ENCODE measurements at places on chromosomes 1 and 21.
A peak's percentile ranks its signal among the peaks of the same experiment; 100 is the strongest.

DNA sequence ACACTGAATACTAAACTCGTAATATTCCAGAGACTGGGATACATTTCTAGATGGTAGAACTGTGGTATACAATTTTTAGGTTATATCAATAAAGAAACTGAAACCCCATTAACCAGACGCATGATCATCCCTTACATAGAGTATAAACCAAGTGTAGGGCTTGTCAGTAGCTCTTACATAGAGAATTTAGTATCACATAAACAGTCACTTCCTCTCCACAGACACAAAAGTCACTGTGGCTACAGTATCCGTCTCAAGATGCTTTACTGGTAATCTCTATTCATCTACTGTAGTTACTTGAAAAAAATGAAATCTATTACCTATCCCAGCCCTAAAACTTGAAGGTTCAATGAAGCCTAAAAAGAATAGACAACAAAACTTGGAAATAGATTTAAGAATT lies 252.3 kb upstream of the TMPRSS15 start:
- DNase-seq, result no peak

- DNase-seq, result no peak
These were observed 46.5 kb upstream of the GCLM start for GRCh38 chr1:93955765-93956164.

- DNase-seq, result no peak
These were observed 42.5 kb downstream of the ACTN2 start for GRCh38 chr1:236728752-236729151.

DNA sequence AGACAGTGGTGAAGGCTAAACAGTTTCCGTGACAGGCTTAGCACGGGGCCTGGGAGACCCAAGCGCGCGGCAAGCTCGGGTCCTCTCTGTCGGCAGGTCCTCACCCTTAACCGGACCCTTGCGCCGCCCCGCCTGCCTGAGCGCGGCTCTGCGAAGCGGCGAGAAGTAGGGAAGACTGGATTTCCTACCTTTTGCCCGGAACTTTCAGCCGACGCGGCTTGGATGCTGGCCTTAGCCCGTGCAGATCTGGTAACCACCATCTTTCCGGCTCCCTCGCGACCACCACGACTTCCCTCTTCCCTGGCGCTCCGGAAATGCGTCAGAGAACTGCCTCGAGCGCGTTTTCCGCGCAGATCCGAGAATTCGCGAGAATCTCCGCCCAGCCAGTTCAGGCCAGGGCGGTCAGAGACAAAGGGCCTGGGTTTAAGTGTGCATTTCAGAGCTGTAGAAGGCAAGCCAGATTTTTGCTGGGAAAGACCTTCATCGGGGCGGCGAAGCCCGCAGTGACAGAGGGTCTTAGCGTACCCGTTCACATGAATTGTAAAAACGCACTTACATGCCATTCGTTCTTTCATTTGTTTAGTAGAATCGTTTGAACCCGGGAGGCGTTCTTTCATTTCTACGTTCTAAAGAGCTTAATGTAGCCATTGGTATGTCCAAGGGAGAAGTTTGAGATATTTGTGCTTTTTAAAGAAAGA lies at the start of gene DNTTIP2:
Gene DNTTIP2 (minus strand): TSS at position 318 of the 698 bp plus-strand sequence. CDS start 58 bp downstream, at position 260.
- DNase-seq, result peak; percentile 93
